NCI-H2029 (cell line): ENCODE measurements at places on chromosomes 2 and 18.

DNA sequence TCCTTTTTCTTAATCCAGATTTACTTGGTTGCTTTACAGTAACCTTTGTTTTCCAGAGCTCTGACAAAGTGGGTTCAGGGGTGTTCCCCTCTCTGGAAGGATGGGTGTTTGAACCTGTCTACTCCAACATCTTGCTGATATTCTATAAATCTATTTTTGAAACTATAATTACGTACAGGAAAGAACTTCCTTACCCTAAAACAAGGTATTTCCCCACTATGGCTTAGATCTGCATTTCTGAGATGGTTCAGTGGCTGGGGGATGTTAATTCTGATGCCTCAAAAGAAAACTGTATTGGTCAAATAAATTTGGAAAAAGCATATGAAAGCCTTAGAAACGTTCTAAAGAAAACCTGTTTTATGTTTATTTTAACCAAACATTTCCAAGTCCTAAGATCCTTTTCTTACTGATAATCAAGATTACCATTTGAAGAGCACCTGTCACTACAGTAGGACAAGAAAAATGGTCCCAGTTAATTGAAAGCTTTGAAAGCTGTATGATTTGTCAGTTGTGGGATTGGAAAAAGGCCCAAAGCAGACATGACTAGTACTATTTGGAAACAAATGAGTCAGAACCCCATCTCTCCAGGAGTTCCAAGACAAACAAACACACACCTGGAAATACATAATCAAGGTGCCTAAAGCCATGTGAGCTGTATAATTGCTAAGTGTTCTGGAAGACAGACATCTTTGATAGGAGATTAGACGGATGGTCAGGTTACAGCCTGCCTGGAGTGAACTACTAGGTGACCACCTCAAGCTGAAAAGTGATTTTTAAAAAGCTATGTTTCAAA, 57.5 kb downstream of the KDM3A start:
- DNase-seq: no peak

- no peak for DNase-seq
Observed at GRCh38 chr2:101442042-101442666, 32.8 kb downstream of the RFX8 start.

DNA sequence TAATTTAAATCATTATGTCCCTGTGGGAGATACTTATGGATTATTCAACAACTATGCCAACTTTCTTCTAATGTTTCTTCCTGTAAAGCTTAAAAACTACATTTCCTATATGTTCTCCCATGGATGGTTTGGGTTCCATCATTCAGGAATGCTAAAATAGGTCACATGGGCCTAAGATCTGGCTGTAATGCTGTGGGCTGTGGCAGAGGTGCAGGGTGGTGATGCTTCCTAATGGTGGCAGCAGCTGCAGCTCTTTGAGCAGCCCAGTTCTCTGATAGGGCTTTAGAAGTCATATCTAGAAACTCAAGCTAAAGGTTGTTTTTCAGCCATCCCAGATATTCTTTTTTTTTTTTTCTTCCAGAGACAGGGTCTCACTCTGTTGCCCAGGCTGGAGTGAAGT, 266.1 kb downstream of the ZNF385B start:
- no peak for DNase-seq

- DNase-seq: no peak
Observed at GRCh38 chr2:26578581-26578980, 62.6 kb downstream of the CIB4 start.

GRCh38 chr2:85180322-85181133, 47.3 kb downstream of the TCF7L1 start:
- no peak for DNase-seq

DNA sequence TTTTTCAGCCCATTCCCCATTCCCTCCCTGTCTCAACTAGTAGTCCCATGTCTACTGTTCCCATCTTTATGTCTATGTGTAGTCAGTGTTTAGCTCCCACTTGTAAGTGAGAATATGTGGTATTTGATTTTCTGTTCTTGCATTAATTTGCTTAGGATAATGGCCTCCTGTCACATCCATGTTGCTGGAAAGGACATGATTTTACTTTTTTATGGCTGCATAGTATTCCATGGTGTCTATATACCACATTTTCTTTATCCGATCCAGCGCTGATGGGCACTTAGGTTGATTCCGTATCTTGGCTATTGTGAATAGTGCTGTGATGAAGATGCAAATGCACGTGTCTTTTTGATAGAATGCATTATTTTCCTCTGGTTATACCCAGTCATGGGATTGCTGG, 21.7 kb upstream of the ITGA6 start:
- DNase-seq: no peak

DNA sequence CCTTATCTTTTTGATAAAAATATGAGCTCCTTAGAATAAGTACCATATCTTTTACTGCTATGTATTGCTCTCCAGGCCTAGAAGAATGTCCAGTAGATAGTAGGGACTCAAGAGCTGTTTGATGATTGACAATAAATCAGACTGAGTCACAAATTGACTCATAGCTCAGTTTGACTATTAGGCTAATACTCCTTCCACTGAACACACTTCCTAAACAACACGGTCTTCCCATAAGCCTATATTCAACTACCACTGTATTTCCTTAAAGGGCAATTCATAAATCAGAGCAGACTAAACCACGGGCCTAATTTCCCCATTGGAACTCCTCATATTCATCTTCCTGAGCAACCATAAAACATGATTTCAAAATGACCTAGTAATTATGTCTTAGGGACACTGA, 258.5 kb downstream of the ALK start:
- no peak for DNase-seq

DNA sequence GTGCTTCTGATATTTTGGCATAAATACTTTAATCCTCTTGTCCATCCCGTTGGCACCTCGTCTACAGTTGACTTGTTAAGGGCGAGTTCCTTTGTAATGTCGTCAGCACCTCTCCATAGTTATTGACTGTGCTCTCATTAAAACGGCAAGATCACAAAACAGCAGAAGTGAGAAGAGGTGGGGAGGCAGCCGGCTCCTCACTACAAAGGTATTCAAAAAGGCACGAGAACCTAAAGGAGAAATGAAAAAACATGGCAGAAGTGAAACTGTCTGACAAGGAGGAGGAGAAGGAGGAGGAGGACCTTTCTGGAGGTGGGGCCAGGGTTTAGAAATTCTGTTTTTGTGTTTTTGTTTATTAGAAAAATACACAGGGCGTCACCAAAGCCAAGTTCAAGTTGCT, 235.6 kb downstream of the BCL11A start:
- no peak for DNase-seq
